Hematopoietic multipotent progenitor cell treated with erythropoietin and hydrocortisone succinate and interleukin-3 and kit ligand, for 15 days (in vitro differentiated cells): ENCODE measurements at places on chromosomes 1 and 21.

- no peak for DNase-seq
These were observed 64.6 kb downstream of the RHBG start for GRCh38 chr1:156433602-156434001.

DNA sequence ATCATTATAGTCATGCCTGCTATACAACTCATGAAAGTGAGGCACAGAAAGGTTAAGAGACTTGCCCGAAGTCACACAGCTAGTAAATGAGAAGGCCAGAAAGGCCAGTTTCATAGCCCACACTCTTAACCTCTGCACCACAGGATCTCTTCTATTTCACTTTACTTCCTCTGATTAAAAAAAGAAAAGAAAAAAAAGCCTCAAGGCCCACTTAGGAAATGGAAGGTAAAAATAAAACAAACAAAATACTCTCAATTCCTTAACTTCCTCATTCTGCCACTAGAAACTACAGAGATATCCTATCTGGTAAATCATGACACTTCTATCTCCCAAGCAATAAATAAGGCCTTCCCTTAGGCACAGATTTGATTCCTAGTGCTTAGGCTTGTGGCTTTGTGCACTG, 7.6 kb upstream of the ENAH start:
- no peak for DNase-seq

- DNase-seq = no peak
These were observed 3.5 kb upstream of the IGSF8 start for GRCh38 chr1:160101717-160102522.

DNA sequence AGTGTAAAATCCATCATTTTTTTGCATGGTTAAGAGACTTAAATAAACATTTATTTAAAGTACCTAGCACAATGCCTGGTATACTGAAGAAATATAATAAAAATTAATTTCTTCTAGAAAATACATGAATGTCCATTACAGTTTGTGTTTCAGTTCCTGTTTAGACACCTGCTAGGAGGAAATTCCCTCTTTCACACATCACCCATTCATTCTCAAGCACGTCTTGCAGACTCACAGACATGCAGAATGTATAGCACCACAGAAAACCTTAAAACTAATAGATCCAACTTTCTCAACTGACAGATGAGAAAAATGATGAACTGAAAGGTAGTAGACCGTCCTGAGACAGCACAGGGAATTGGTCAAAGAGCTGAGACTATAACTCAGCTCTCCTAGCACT, 172.2 kb upstream of the C8B start:
- DNase-seq = no peak

DNA sequence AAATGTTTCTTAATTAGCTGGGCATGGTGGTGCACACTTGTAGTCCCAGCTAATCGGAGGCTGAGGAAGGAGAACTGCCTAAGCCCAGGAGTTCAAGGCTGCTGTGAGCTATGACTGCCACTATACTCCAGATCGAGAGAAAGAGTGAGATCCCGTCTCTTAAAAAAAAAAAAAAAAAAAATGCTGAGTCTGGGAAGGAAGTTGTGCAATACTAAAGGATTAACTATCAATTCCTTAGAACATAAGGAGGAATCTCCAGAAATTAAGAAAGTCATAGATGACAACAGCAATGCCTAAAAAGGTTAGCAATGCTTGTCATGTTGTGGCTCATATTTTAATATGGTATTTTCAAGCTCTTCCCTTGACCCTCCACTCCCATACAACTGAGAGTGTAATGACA, 5.3 kb downstream of the LUZP1 start:
- DNase-seq = no peak

DNA sequence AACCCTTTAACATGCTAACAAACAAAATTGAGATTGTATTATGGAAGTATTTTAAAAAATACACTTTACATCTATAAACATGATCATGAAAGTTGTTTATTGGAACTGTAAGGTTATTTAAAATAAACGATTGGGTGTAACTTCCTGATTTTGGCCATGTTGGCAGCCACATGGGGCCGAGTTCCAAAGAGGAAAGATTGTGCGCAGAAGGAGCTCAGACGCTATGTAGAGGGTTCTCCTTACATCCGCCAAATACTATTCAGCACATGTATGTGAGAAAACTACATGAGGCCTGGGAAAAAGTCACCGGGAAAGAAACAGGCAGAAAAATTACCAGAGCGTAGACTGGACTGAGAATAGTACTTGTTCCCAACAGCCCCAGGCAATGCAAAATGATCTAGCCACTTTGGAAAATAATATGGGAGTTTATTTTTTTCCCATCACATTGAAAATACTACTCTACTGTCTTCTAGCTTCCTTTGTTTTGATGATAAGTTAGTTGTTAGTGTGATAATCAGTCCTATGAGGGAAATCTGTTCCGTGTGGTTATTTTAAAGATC, 35.7 kb upstream of the B3GALT2 start:
- DNase-seq = no peak

DNA sequence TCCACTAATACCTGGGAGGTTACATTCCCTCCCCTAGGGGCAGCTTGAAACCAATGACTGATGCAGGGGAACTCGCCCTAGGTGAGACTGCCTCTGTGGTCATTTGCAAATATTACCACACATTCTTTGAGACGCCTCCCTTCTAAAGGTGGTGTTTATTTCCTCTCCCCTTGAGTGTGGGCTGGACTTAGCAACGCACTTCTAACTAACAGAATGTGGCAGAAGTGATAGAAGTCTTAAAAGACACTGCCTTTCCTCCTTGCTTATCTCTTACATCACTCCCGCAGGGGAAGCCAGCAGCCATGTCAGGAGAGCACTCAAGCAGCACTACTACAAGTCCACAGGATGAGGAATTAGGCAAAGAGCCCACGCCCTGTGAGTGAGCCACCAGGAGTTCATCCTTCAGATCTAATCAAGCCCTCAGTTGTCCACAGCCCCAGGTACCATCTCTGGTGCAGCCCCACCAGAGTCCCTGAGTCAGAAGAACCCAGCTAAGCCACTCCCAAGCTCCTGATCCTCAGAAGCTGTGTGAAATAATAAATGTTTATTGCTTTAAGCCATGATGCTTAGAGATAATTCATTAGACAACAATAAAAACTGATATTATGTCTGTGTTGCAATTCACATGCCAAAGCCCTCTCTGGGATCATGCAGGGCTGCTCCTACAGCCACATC, 14.8 kb upstream of the MATN1 start:
- no peak for DNase-seq

DNA sequence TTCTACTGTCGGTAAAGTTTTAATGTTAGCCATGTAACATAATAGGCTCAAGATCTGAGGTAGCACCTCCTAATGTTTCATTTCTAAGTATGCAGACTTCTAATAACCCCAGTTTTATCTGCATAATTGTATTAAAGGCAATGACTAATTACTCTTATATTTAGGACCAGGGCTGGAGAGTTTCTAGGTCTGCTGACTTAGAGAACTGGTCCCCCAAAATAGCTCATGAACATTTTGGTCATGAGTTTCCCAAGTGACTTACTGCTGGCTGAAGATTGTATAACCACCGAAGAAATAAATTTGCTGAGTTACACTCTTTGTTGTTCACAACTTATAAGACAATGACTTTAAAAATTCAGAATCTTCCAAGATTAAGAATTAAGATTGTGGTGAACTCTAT, 197.8 kb upstream of the TNR start:
- no peak for DNase-seq

DNA sequence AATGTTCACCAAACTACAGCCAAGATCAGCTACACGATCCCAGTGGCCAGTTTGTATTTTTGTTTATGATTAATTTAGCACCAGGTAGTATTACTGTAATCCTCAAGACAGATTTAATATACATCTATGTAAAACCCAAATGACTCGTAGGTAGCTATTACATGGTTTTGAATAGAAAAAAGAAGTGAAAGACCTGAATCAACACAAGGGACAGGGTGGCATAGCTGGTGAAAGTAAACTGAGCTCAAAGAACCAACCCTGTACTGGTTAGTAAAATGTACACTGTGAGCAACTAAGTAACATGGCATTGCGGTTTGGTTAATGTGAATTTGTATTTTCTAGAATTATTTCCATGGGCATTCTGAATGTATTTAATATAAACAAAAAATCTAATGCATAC, 8.8 kb downstream of the GPATCH2 start:
- no peak for DNase-seq

GRCh38 chr1:65722461-65722860, 70.2 kb upstream of the PDE4B start:
- DNase-seq = no peak

DNA sequence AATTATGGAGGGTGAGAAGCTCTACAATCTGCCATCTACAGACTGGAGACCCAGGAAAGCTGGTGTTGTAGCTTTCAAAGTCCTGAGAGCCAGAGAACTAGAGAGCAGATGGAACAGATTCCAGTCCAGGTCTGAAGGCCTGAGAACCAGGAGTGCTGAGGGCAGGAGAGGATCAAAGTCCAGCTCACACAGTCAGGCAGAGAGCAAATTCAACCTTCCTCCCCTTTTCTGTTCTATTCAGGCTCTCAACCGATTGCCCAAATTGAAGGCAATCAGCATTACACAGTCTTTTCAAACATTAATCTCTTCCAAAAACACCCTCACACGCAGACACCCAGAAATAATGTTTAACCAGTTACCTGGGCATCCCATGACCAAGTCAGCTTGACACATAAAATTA, 2.5 kb upstream of the TMPRSS2 start:
- no peak for DNase-seq

DNA sequence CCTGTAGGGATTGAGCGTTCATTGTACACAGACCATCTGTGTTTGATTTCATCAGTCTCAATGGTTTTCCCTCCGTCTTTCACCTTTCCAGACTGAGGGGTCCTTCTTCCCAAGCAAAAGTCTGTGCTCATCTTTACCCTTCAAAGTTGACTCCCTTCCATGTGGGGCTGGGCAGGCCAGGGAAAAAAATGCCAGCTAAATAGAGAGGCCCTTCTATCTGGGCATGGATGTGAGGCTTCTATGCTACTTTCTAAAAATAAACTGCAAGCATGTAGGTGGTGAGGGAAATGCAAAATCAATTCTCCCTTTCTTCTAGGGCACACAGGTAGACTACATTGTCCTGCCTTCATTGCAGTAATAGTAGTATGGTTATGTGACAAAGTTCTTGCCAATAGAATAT, 46.7 kb upstream of the ITPKB start:
- DNase-seq = no peak

- no peak for DNase-seq
These were observed 9.1 kb downstream of the AHDC1 start for GRCh38 chr1:27594564-27595510.

DNA sequence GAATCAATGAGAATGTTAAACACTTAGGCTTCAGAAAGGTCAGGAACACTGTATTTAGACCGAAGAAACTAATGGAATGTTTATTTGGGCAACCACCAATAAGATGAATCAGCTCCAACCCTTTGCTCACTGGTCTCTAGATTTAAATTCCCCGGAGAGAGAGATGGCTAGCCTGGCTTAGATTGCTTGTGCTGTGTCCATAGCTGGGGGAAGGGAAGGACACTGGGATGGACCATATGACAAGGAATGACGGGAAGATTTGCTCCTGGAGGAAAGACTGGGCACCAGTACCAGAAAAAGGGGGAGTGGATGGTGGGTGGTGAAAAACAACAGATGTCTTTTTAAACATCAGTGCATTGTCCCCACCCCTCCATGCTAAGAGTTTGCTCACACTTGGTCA, 426.6 kb downstream of the DUSP10 start:
- no peak for DNase-seq

- DNase-seq = no peak
These were observed 58.7 kb downstream of the NENF start for GRCh38 chr1:212491454-212491853.

DNA sequence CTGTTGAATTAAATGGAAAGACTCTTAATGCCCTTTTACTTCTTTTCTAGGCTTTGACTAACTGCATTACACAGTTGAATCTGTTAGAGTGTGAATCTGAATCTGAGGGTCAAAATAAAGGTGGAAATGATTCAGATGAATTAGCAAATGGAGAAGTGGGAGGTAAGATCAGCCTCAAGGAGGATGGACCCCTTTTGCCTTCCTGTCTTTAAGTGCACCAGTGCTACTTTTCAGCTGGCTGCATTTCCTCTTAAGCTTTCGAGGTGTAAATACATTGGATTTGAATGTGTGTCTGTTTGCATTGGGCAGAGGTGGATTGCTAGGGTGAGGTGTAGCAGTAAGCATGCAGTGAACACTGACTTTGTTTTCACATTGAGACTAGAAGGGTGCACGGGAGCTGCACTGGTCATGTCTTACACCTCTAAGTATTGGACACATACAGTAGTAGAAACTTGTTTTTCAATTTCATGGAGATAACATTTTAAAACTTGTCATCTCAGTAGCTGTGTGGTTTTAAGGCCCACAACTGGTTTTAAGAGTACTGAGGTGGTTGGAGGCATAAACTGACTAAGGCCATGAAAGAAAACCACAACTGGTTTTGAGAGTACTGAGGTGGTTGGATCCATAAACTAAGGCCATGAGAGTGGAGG, 35.4 kb downstream of the MIA3 start:
- no peak for DNase-seq

DNA sequence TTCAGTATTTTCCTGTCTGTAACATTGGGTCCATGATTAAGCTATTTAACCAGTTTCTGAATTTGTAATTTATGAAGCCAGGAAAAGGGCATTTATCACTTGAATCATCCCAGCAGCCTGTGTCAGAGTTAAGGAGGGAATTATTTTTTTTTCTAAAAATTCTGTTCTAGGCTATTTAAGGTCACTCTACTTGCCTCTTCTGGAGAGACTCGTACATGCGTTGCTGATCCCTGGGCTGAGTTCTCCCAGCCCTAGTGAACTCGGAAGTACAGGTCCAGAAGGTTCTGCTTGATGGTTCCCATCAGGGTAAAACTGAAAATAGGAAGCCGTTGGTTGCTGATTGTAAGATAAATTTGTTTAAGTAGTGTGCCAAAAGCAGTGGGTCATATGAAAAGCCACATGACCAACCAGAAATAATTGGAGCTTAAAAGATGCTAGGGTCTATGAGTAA, 90.7 kb downstream of the GPR88 start:
- DNase-seq = no peak

- DNase-seq = no peak
These were observed 210.3 kb downstream of the PTPRC start for GRCh38 chr1:198849093-198849492.

- peak; percentile 58 for DNase-seq
These were observed 2.8 kb downstream of the KCNJ9 start for GRCh38 chr1:160083968-160084770.

DNA sequence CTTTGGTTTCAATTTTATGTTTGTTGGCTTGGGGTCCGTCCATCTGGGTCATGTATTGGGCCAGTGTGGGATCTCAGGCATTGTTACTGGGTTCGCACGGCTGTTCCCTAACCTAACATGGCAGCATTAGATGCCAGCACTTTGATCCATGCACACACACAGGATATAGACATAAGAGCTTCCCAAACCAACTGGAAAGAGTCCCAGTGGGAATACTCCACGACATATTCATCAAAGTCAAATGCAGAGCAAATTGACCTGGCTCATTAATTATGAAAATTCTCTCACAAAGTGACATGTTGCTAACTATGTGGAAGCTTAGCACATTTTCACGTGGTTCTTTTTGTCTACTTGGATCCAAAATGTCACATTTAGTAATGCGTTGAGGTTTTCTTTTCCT, 130.4 kb downstream of the SETD4 start:
- DNase-seq = no peak
